ENCODE measurements at places on chromosomes 2 and 18.

- DNase-seq, result no peak
These were observed 406.0 kb downstream of the CCDC85A start for GRCh38 chr2:56589835-56590234.

GRCh38 chr2:65077898-65078297, 21.7 kb downstream of the CEP68 start:
- no peak for DNase-seq

- DNase-seq, result no peak
These were observed 27.9 kb upstream of the GALNT5 start for GRCh38 chr2:157229572-157229971.

- no peak for DNase-seq
These were observed 63.9 kb downstream of the PRKRA start for GRCh38 chr2:178386986-178387597.

Measured in CD4-positive, alpha-beta T cell treated with Interferon alpha-2 for 1 hour (primary cell).